ENCODE measurements at places on chromosomes 5 and 9.

DNA sequence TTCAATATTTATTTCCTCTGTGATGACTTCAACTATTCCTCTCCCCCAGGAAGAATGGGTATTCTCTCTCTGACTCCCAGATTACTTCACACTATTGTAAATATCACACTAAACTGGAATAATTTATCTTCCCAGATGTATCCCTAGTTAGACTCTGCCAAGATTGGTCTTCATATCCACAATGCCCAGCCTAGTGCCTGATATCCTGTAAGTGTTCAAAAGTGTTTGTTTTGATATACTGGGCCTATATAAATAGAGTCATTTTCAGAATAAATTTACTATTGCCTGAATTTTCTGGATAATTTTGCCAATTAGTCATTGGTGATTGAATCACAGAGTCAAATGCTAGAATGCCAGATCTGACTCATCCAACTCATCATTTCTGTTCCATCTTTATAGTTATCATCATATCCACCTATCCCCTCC is 143.7 kb upstream of the TNC start:
- H3K27me3 ChIP-seq: no peaks in the 10 kb centered on the region
- no peaks in the 10 kb centered on the region for H3K36me3 ChIP-seq
- H3K4me1 ChIP-seq: no peaks in the 10 kb centered on the region
- no peak overlapping the region for H3K4me3 ChIP-seq

DNA sequence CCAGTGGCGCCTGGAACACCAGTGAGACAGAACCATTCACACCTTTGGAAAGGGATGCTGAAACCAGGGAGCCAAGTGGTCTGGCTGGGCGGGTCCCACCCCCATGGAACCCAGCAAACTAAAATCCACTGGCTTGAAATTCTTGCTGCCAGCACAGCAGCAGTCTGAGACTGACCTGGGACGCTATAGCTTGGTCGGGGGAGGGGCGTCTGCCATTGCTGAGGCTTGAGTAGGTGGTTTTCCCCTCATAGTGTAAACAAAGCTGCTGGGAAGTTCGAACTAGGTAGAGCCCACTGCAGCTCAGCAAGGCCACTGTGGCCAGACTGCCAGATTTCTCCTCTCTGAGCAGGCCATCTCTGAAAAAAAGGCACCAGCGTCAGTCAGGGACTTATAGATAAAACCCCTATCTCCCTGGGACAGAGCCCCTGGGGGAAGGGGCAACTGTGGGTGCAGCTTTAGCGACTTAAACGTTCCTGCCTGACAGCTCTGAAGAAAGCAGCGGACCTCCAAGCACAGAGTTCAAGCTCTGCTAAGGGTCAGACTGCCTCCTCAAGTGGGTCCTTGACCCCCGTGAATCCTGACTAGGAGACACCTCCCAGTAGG is 42.0 kb upstream of the FKTN start:
- no peaks in the 10 kb centered on the region for H3K36me3 ChIP-seq
- no peak for DNase-seq
- no peaks in the 10 kb centered on the region for H3K4me1 ChIP-seq
- H3K27ac ChIP-seq: no peak overlapping the region
- H3K4me3 ChIP-seq: no peak overlapping the region

DNA sequence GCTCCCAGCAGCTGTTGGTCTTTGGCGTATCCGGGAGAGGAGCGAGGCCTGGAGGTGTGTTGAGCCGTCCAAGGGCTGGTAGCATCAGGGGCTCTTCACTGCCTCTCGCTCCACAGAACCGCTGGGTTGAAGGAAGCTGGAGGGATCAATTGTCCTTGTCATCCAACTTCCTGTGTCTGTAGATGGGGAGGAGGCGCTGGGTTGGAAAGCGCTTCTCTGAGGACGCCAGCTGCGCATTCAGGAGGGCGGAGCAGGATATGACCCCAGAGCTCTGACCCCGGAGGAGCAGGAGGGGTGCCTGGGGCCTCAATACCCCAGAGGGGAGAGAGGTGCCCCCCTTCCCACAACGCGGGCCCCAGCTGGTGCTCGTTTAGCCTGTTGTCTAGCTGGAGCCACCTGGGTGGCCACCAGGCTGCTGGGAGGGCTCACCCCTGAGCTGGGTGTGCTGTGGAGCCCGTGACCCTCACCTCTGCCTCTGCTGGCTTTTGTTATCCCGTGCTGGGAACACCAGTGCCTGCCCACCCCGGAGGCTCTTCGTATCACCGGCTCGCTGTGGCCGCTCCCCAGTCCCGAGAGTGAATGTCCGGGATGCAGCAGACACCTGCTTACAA is 2.0 kb upstream of the DBH start:
- no peaks in the 10 kb centered on the region for H3K4me1 ChIP-seq
- H3K36me3 ChIP-seq: no peaks in the 10 kb centered on the region
- no peak overlapping the region for H3K27ac ChIP-seq
- no peak overlapping the region for H3K4me3 ChIP-seq
- no peak for DNase-seq

- no peak overlapping the region for H3K4me3 ChIP-seq
- no peak for DNase-seq
- H3K27ac ChIP-seq: no peak overlapping the region
These were observed 68.9 kb downstream of the LURAP1L start for GRCh38 chr9:12843735-12844134.

GRCh38 chr5:150553911-150554310 is 46.0 kb downstream of the NDST1 start:
- no peak overlapping the region for H3K4me3 ChIP-seq
- no peaks in the 10 kb centered on the region for H3K36me3 ChIP-seq
- H3K27me3 ChIP-seq: peaks cover 1% of the 10 kb centered on the region
- no peak for DNase-seq
- no peak overlapping the region for H3K27ac ChIP-seq
- no peaks in the 10 kb centered on the region for H3K4me1 ChIP-seq

GRCh38 chr5:57693488-57694305 is 211.1 kb upstream of the ACTBL2 start:
- no peaks in the 10 kb centered on the region for H3K4me1 ChIP-seq
- H3K27ac ChIP-seq: no peak overlapping the region
- H3K4me3 ChIP-seq: no peak overlapping the region
- H3K27me3 ChIP-seq: no peaks in the 10 kb centered on the region
- no peaks in the 10 kb centered on the region for H3K36me3 ChIP-seq
- no peak for DNase-seq

- H3K4me1 ChIP-seq: no peaks in the 10 kb centered on the region
- no peaks in the 10 kb centered on the region for H3K27me3 ChIP-seq
- DNase-seq: no peak
- no peak overlapping the region for H3K4me3 ChIP-seq
These were observed 96.7 kb upstream of the MAMDC2 start for GRCh38 chr9:69946800-69947437.

GRCh38 chr5:91777671-91778070 is 394.6 kb upstream of the ARRDC3 start:
- H3K27me3 ChIP-seq: no peaks in the 10 kb centered on the region
- no peaks in the 10 kb centered on the region for H3K4me1 ChIP-seq
- no peaks in the 10 kb centered on the region for H3K36me3 ChIP-seq
- no peak for DNase-seq
- H3K4me3 ChIP-seq: no peak overlapping the region
- H3K27ac ChIP-seq: no peak overlapping the region

- H3K4me3 ChIP-seq: no peak overlapping the region
These were observed 102.7 kb upstream of the CPEB4 start for GRCh38 chr5:173785400-173785799.

DNA sequence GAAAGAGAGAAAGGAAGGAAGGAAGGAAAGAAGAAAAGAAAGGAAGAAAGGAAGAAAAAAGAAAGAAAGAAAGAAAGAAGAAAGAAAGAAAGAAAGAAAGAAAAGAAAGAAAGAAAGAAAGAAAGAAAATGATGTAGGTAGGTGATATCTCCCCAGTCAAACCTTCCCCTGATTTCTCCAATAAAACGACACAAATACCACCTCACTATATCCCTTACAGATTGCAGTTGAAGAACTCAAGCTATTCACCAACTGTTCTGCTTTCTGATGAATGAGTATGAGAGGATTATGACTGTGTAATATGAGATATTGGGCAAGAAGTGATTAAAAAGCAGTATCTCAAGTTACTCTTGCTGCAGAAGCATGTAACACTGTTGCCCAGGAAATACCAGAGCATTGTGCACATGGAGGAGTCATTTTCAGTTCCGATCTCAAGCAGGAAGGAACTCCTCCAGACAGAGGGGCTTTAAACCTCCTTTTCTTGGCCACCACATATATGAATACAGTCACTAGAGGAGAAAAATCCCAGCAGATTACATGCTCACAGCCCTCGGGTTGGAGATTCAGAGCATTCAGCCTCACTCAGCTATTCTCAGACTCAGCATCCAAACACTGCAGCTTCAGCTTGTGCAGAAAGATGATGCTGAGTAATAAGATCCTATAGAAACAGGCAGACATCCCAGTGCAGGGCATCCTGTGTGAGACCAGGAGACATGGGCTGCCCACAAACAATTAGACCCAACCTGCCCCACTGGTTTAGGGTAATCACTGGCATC is 61.4 kb downstream of the UGCG start:
- H3K27ac ChIP-seq: no peak overlapping the region
- DNase-seq: no peak
- H3K36me3 ChIP-seq: no peaks in the 10 kb centered on the region
- H3K4me3 ChIP-seq: no peak overlapping the region
- H3K4me1 ChIP-seq: no peaks in the 10 kb centered on the region
- no peaks in the 10 kb centered on the region for H3K27me3 ChIP-seq

- no peaks in the 10 kb centered on the region for H3K36me3 ChIP-seq
- H3K27ac ChIP-seq: no peak overlapping the region
- H3K4me3 ChIP-seq: no peak overlapping the region
These were observed 96.4 kb upstream of the VLDLR start for GRCh38 chr9:2525147-2525546.

GRCh38 chr9:13520069-13520468 is 240.6 kb upstream of the MPDZ start:
- H3K4me3 ChIP-seq: no peak overlapping the region
- no peak overlapping the region for H3K27ac ChIP-seq
- H3K27me3 ChIP-seq: no peaks in the 10 kb centered on the region

DNA sequence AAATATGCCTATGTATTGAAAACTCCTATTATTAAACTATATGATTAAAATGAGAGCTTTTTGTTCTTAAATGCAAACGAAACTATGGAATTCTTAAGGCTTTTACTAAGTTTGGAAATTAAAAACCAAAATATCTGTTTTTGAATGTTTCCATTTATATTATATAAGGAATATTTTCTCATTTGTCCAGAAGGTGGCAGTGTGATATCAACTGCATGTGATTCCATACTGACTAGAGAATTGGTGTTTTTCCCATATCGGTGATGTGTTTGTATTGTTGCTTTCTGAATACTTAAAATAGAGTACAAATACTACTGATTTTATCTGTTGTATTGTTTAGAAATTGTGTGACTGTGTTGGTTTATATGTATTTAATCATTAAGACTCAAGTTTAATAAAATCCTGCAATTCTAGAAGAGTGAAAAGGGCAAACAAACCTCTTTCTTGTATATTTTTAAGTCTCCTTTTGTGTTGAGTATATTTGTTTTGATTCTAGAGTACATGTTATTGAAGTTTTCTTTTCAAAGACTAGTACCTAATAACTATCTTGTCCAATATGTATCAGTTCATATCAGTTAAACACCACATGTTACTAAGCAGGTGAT is 320.8 kb downstream of the CCDC171 start:
- DNase-seq: no peak
- H3K4me1 ChIP-seq: no peaks in the 10 kb centered on the region
- no peaks in the 10 kb centered on the region for H3K27me3 ChIP-seq
- H3K27ac ChIP-seq: no peak overlapping the region

GRCh38 chr5:8908055-8908683 is 637.7 kb downstream of the SEMA5A start:
- no peak for DNase-seq
- no peaks in the 10 kb centered on the region for H3K27me3 ChIP-seq
- H3K27ac ChIP-seq: no peak overlapping the region
- no peak overlapping the region for H3K4me3 ChIP-seq
- H3K36me3 ChIP-seq: no peaks in the 10 kb centered on the region

- no peaks in the 10 kb centered on the region for H3K27me3 ChIP-seq
- no peaks in the 10 kb centered on the region for H3K36me3 ChIP-seq
- H3K4me1 ChIP-seq: no peaks in the 10 kb centered on the region
- no peak overlapping the region for H3K27ac ChIP-seq
These were observed 96.1 kb upstream of the CDKN2B start for GRCh38 chr9:22105005-22105722.

DNA sequence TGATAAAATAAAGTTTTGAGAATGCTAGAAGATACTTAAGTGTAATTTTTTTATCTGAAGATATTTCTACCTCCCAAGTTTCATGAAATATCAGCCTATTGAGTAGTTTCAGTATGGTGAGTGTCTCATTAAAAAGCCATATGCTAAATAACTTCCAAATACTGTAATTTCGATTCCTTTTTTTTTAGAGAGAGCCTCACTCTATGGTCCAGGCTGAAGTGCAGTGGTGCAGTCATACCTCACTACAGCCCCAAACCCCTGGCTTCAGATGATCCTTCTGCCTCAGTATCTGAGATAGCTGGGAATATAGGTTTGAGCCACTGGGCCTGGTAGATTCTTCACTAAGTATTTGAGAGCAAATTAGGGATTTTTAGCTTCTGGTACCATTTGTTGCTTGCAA is 24.5 kb downstream of the CDC42SE2 start:
- H3K27ac ChIP-seq: peak overlapping the region; percentile 5
- peak overlapping the region; percentile 26 for H3K4me3 ChIP-seq
- no peaks in the 10 kb centered on the region for H3K27me3 ChIP-seq

DNA sequence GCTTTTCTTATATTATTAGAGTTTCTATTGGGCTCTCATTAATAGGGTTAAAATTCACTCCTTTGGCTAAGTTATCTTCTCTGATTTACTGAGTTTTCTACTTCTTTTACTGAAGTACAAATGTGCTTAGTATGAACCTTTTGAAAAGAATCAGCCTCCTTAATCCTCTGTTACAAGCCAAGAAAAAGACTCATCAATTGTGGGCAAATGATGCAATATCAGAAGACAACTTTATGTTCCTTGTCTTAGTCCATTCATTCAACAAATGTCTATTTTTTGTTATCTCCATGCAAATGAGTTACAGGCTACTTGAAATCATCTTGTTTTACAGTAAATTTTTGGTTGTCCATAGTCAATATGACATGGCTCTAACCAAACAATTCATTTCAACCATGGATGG is 40.3 kb downstream of the SNCAIP start:
- no peaks in the 10 kb centered on the region for H3K27me3 ChIP-seq
- no peaks in the 10 kb centered on the region for H3K36me3 ChIP-seq
- H3K4me1 ChIP-seq: no peaks in the 10 kb centered on the region
- H3K4me3 ChIP-seq: no peak overlapping the region

GRCh38 chr5:10985721-10986110 is 224.7 kb upstream of the DAP start:
- no peak overlapping the region for H3K27ac ChIP-seq
- no peaks in the 10 kb centered on the region for H3K27me3 ChIP-seq
- no peaks in the 10 kb centered on the region for H3K36me3 ChIP-seq
- no peak overlapping the region for H3K4me3 ChIP-seq

Measured in CD8-positive, alpha-beta memory T cell (primary cell).